ENCODE measurements at places on chromosomes 7 and 10.

DNA sequence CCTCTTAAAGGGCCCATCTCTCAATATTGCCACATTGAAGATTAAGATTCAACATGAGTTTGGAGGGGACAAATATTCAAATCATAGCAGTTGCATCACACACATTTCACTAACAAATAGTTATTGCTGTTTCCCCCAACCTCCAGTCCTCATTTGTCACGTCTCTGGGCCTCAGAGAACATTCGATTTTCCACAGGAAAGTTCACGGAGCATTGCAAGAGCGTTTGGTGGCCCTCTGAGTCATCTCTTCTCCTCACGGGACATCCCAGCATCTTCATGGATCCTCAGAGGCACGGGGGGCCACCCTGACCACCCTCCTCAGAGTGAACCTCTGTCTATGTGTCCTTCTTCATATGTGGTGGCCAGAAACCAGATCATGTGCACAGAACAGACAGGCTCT, 50.3 kb upstream of the CHST15 start:
- no peak for DNase-seq

DNA sequence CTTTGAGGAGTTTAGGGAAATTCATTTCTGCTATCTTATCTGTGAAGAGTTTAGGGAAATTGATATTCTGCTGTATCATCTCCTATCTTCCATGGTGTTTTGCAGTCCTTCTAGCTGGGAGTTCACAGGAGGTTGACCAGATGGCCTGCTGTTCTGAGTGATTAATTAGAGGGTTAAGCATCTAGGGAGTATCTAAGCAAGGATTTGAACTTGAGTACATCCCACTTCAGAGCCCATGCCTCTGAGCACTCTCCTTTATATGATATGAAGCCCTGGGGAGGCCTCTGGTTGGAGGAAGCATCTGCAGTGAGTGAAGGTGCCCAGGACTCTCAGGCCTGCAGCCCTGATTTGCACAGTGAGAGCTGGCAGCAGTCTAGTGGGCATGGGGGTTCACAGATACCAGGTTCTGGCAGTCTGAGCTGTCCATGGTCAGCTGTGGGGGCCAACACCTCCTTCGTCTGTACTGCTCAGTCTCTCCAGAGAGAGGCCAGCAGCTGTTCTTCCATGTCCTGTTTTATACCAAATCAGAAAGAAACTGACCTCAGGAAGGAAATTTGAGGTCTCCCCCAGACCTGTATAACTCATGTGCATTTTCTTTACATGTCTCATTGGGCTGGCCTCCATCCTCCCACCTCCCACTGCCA, 156.9 kb downstream of the PLCE1 start:
- no peak for DNase-seq

GRCh38 chr10:73625004-73625883, 16.0 kb downstream of the MYOZ1 start:
- peak; percentile 24 for DNase-seq

DNA sequence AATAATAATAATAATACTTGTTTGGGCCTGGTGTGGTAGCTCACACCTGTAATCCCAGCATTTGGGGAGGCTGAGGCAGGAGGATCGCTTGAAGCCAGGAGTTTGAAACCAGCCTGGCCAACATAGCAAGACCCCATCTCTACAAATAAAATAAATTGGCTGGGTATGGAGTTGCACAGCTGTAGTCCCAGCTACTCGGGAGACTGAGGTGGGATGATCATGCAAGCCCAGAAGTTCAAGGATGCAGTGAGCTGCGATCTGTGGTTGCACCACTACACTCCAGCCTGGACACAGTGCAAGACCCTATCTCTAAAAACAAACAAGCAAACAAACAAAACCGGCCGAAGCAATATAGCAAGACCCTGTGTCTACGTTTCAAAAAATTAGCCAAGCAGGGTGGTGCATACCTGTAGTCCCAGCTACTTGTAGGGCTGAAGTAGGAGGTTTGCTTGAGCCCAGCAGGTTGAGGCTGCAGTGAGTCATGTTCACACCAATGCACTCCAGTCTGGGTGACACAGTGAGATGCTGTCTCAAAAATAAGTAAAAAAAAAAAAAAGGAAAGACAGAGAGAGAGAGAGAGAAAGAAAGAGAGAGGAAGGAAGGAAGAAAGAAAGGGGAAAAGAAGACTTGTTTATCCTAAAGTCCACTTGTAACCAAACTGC, 85.6 kb upstream of the KDM7A start:
- no peak for DNase-seq

GRCh38 chr7:139265673-139266072, 34.6 kb downstream of the UBN2 start:
- no peak for DNase-seq

DNA sequence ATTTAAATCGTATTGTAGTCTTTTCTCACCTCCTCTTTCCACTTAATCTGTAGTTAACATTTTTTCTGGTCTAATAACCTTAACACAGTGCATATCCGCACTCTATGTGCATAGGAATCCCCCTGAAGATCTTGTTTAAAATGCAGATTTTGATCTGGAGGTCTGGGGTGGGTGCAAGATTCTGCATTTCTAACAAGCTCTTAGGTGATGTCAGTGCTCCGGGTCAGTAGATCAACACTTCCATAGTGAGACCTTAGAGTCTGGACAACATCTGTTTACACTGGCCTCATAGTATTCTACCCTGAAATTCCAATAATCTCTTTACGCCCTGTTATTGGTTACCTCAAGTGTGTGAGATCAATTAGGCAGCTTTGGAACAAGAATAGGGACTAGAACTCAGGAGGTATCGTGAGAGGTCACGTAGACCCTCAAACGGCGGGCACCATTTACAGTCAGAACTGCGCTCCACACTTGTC, 434 bp upstream of the PLEKHA8 start:
- DNase-seq = no peak

- no peak for DNase-seq
These were observed 9.2 kb downstream of the AGR2 start for GRCh38 chr7:16795624-16796023.

- no peak for DNase-seq
These were observed 8.5 kb downstream of the RPS24 start for GRCh38 chr10:78042058-78042751.

- no peak for DNase-seq
These were observed 27.6 kb upstream of the RNF32 start for GRCh38 chr7:156612930-156613329.

GRCh38 chr10:15543994-15544393, 172.9 kb upstream of the FAM171A1 start:
- no peak for DNase-seq

Measured in tibial artery (tissue), 4 donors.